Renal pelvis (tissue), 12 donors: ENCODE measurements at places on chromosomes 4 and X. TPM values are rescaled to one million over a fixed set of nuclear protein-coding genes. Genes with fewer than 3 reads are reported as not detected.

- DNase-seq: no peak
These were observed 681.4 kb downstream of the GABRG1 start for GRCh38 chr4:45442466-45442865.

- DNase-seq: no peak
These were observed 15.3 kb downstream of the UGT2B15 start for GRCh38 chr4:68654946-68655721.

DNA sequence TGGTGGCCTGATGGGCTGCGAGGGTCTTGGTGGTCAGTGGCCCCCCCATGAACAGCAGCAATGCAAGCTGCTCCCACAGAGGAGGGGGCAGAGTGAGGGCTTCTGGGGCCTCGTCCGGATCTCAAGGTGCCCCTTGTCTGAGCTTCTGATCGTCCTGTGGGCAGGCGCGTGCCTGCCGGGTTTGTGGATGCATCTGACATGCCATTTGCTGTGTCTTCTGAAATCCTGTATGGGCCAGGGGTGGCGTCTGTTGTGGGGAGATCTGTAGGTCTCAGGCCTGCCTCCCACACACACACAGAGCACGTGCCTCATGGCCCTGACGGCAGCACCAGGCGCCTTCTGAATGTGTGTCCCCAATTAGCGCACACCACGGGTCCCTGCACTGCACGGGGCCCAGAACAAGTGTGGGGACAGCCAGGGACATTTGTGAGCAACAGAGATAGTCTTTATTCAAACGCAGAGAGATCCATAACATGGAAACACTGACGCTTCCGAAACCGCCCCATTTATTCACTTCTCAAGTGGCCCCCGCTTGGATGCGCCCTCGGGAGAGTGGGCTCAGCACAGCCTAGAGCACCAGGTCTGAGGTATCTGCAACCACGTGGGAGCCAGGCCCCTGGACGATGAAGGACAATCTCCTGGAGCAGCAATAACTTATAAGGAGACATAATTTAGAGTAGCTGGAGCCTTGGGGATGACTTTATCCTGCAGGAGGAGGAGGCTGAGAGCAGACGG, 5.7 kb downstream of the SPON2 start:
- no peak for DNase-seq

GRCh38 chr4:88573995-88574394, 18.3 kb upstream of the HERC3 start:
- DNase-seq: no peak

GPR119 gene
- not detected for polyA plus RNA-seq

S100G gene
- polyA plus RNA-seq: not detected

MOB1B gene
- 45.3 TPM for polyA plus RNA-seq
